ENCODE measurements at places on chromosomes 12 and 14.
A peak's percentile ranks its signal among the peaks of the same experiment; 100 is the strongest.

DNA sequence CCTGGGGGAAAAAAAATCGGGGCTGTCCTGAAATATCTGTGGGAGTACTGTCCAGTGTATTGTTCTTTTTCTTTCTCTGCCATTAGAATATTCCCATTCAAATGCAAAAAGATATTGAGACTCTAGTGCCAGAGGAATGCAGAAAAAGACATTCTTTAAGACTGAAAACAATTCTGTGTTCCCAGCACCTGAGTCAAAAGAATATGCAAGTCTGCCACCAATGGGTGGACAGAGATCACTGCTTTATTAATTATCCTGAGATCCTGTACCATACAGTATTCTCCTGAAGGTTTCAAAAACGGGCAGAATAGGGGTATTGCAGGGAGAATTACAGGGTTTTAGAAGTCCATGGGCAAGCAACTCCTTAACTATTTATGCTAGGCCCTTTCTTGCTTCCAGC is 361.8 kb downstream of the C12orf50 start:
- no peak for DNase-seq

GRCh38 chr12:107855471-107855870 is 81.0 kb downstream of the ASCL4 start:
- DNase-seq = no peak

GRCh38 chr12:102297412-102297811 is 99.8 kb upstream of the PMCH start:
- DNase-seq = no peak

DNA sequence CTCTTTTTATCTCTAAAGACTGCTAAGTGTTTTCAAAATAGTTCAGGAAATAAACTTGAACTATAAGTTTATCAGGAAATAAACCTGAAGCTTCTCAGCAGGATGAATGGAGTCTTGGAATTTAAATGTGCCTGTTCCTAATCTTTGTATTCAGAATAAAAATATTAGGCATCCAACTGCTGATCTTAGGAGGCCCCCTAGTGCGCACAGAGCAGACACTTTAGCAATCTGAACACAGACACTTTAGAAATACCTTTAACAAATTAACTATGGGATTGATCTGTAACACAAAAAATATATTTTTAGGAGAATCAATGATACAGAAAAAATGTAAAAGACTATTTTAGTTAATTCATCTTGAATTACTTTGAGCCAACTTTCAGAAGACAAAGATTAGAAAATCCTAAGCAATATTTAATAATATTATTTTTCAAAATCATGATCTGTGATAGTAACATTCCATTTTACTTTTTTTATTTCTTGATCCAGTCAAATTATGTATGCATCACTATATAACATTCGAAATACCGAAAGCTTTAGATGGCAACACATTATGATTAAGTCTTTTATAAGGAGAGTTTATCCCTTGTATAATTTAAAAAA is 80.9 kb downstream of the SLC41A2 start:
- peak; percentile 28 for DNase-seq

DNA sequence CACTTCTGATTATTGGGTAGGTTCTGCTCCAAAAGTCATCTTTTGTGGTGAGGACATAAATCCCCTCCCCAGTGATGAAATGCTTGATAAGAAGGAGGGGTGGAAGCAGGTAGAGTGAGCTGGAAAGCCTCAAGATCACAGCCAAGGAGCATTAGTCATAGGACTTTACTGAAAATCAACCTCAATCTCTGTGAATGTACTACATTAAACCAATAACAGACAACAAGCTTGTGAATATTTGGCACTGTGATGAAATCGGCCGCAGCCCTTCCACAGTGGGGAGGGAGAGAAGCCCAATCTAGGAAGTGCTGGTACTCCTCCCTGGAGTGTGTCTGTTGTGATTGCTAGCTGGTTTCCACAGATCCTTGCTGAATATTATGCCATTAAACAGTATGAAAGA is 41.2 kb upstream of the PTCSC3 start:
- DNase-seq = no peak

- no peak for DNase-seq
These were observed 9.5 kb downstream of the VASH1 start for GRCh38 chr14:76770521-76771436.

DNA sequence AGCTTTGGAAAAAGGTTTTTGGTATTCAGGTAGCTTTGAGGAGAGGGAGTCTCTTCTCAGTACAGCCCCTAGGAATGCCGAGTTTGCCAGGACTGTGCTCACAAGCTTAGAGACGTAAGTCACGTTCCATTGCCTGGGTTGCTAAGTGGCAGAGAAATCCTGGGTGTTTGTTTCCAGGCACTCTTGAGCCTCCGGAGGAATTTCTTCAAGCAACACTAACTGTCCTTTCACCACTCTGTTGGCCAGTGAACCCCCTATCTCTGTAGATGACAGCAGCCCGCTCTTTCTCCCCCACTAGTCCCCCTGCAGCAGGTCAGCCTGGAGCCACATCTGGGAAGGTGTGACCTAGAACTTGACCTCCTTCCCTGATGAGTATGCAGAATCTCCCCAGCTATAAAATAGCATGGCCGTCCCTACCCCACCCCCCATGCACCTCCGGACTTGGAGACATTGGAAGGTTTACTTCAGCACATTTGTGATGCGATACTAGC is 162.7 kb downstream of the ZFP36L1 start:
- no peak for DNase-seq

Data from NCI-H2029 treated with DMSO at 0.1 percent for 48 hours (cell line).